ENCODE measurements at places on chromosomes 6 and 20.

GRCh38 chr20:62337558-62338293 lies 29.4 kb downstream of the LAMA5 start:
- DNase-seq = no peak

DNA sequence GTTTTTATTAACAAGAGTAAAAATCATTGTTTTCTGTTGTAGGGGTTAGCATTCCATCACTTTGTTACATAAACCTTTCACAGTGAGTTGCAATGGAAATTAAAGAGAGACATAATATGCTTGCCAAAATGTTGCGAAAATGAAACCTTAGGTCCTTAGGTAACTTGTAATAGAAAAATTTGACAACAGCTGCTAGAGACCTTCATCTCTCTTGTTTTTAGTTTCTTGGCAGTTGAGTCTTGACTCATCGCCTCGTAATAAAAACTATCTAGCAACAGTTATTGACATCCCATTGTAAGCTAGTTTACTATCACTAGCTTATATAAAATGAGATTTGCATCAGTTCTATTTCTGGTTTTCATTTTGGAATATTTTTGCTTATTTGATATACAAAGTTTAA lies 179.0 kb upstream of the MMS22L start:
- DNase-seq = no peak

DNA sequence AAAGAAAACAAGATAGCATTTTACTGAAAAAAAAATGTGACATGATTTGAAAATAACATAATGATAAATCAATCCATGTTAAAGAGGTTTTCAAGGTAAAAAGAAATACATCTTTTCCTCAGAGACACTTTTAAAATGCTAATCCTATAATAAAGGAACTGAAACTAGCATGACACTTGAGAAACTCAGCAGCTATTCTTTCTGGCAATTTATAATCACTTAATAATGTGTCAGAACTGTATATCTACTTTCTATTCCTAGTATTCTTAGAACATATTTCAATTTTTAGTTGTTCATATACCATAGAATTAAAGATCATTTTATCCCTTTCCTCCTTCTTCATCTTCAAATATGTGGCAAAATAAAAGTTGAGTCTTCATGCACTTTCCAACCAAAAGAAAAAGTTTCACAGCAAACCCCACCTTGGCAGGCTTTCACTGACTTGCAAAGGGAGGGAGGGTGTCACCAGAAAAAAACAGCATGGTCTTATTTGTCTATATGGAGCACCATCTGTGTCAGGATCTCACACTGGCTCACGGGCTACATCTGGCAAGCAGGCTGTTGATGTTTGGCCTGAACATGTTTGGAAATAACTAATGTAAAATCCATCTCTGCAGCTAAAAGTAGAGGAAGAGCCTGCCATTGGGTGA lies 48.5 kb downstream of the FHL5 start:
- no peak for DNase-seq

- DNase-seq = no peak
Observed at GRCh38 chr20:50713657-50714101, 17.7 kb upstream of the PARD6B start.

DNA sequence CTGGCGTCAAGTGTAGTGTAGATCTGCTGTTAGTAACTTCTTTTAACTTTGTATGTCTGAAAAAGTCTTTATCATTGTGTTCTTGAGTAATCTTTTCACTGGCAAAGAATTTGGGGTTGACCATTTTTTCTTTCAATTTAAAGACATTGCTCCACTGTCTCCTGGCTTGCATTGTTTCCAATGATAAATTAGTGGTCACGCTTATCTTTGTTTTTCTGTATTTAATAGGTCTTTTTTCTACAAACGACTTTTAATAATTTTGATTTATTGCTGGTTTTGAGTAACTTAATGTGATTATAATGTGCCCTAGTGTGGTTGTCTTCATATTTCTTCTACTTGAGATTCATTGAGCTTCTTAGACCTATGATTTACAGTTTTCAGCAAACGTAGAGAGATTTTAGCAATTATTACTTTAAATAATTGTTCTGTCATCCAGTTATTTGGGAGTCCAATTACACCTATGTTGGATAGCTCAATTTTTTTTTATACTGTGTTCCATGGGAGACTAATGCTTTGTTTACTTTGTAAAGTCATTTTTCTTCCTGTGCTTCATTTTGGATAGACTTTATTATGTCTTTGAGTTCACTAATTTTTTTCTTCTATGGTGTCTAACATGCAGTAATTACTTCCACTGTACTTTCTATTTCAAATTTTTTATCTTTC lies 38.3 kb upstream of the HEY2 start:
- DNase-seq = no peak

DNA sequence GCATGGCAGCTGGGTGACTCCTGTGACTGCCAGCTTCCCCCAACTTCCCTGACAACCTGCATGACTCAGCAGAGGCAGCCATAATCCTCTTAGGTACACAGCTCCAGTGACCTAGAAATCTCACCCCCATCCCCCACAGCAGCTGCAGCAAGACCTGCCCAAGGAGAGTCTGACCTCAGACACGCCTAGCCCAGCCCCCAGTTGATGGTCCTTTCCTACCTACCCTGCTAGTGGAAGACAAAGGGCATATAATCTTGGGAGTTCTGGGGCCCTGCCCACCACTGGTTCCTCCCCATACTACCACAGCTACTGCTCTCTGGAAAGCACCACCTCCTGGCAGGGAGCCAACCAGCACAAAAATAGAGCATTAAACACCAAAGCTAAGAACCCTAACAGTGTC lies 90.2 kb downstream of the F13A1 start:
- DNase-seq = no peak

- no peak for DNase-seq
Observed at GRCh38 chr20:50303573-50304500, 113.2 kb downstream of the CEBPB start.

DNA sequence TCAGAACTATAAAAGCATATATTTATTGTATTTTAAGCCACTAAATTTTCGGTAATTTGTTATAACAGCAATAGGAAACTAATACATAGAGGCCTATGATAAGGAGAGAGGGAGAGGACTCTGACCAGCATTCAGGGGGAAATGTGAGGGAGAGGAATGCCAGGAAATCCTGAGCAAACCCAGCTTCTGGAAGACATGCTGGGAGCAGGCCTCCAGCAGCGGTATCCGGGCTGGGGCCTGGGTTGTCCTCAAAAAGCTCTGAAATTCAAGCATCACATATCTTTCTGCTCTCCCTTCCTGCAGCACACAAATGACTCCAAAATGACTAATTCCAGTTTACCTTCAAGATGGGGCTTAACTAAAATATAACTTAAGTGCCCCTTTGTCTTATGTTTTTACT lies 33.4 kb upstream of the RIMS1 start:
- no peak for DNase-seq

- no peak for DNase-seq
Observed at GRCh38 chr6:127939442-127940066, 38.7 kb upstream of the THEMIS start.

DNA sequence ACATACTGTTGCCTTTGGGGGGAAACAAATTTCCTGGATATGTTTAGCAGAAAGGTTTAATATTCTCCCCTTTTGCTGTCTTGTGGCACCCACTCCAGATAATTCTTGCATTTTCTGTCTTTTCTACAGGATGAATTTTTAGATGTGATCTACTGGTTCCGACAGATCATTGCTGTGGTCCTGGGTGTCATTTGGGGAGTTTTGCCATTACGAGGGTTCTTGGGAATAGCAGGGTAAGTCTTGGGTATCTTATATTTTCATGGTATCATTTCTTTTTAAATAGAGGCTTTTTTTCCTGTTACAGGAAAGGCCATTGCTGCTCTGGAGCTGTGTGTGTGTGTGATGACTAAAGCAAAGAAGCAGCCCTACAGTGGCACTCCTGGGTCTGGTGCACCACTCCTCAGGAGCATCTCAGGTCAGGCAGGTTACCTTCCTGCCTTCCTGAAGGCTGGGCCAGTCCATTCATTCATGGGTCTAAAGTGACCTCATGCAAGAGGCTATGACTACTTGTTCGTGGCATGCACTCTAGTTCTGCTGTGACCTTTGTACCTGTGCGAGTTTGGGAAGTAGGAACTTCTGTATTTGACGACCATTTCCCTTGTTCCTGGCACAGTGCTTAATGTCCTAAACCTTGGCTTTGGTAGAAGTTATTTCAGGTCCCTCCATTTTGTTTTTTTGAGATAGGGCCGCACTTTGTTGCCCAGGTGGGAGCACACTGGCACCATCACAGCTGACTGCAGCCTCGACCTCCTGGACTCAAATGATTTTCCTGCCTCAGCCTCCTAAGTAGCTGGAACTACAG lies 2.2 kb downstream of the RAB5IF start:
- DNase-seq = no peak

DNA sequence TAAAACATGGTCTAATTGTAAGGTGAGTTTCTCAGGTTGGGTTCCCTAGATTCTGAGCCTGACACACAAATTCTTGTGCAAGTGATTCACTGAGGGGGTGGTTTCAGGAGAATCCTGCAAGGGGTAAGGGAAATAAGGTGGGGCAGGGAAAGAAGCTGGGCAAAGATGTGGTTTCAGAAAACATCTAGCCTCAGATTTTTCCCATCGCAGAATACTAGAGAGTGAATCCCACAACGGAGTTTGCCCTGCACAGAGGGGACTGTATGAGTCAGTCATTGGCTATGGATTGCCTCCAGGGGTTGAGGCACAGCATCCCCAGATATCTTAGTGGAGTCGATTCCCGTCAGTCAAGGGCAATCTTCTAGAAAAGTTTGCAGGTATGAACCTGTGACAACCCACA lies 65.2 kb downstream of the PRL start:
- no peak for DNase-seq

GRCh38 chr6:36662827-36663256 lies 15.7 kb upstream of the CDKN1A start:
- no peak for DNase-seq

- DNase-seq = no peak
Observed at GRCh38 chr20:37007898-37008649, 56.6 kb upstream of the SAMHD1 start.

DNA sequence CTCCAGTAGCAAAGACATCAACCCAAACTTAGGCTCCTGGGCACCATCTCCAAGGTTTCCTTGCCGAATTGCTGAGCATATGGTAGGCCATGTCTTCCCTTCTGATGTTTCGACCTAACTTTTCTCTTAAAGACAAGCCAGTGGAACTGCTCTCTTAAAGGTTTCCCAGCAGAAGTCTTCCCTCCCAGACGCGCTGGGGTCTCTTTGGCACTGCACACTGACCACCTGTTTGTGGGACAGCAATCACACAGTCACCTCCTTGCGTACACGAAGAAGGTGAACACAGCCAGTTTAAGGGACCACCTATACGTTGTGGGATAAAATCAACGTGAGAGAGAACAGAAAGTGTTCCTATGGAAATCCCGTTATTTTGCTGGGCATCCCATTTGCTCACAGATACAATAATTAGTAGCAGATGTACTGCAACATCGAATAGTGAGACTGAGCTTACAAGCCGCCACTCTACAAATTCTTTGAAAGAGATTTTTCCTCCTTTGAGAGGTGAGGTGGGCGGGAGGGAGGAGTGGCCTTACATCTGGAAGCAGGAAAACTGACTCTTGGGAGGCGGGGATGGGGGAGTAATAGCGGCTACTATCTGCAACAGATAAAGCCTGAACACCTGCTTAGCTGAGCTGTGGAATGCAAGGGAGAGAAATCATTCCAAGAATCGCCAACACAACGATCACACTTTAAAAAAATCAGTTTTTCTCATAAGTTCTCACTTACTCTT lies 9.9 kb downstream of the GRIK2 start:
- DNase-seq = no peak

DNA sequence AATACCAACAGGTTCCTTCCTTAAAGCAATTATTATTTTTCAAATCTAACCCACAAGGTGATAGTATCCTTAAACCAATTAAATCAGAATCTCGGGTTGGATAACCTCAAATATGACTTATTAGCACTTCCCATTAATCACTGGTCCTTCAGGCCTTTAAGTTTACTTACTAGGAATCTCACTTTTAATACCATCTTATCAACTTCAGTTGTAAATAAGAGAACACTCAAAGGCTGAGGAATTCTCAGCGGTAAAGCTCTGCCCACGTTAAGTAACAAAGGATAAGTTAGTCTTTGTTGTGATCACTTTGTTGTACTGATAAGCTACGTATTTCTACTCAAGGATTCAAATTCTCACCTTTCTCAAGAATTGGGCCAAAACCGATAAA lies 82.0 kb downstream of the OR2B2 start:
- DNase-seq = no peak

- DNase-seq = no peak
Observed at GRCh38 chr6:136945711-136946121, 23.6 kb downstream of the SLC35D3 start.

DNA sequence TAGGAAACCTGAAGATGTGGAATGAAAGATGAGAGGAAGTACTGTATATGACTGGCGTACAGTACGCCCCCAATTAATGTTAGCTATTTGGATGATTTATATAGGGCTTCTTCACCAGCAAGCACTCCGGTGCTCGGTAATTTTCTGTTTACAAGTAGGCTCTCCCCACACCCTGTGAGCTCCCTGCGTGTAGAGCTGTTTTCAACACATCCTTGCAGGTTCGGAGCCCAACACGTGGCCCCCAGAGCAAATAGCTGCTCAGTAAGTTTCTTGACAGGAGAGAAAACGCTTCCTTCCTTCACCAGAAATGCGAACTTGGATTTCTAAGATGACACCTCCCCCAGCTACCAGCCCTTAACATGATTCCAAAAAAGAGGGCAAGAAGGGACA lies 1.2 kb upstream of the RAB22A start:
- no peak for DNase-seq

- no peak for DNase-seq
Observed at GRCh38 chr6:52749556-52750152, 13.6 kb downstream of the GSTA2 start.

- no peak for DNase-seq
Observed at GRCh38 chr6:67200626-67201403, 1434.3 kb upstream of the ADGRB3 start.
